ENCODE measurements at places on chromosomes 3 and 15. TPM values are rescaled to one million over a fixed set of nuclear protein-coding genes. Genes with fewer than 3 reads are reported as not detected.

The SLC9C1 gene
- total RNA-seq = 0.13 TPM

The CNTN6 gene
- total RNA-seq = not detected

The TFDP2 gene
- total RNA-seq = 42.7 TPM

The FETUB gene
- total RNA-seq = 0.22 TPM

The SLC35G2 gene
- 0.74 TPM for total RNA-seq

The ZNF502 gene
- total RNA-seq = 3.3 TPM

The SAXO2 gene
- total RNA-seq = 0.93 TPM

The OR5K2 gene
- not detected for total RNA-seq

DNA sequence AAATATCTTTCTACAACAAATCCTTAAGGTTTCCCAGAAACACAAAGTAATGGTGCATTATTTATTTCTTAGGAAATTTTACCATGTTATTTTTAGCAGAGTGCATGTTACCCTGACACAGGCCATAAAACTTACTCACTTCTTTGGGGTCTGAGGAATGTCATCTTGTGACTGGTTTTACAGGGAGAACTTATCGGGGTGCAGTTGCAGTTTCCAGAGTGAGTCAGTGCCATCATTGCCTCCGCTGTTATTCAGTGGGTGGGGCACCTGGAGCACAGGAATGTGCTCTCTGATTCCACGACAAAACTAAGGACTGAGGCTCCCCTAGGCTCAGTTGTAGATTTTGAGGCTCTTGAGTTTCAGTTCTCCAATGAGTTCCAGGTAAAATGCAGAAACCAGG, 11.1 kb upstream of the GREM1 start:
- no peak for DNase-seq

DNA sequence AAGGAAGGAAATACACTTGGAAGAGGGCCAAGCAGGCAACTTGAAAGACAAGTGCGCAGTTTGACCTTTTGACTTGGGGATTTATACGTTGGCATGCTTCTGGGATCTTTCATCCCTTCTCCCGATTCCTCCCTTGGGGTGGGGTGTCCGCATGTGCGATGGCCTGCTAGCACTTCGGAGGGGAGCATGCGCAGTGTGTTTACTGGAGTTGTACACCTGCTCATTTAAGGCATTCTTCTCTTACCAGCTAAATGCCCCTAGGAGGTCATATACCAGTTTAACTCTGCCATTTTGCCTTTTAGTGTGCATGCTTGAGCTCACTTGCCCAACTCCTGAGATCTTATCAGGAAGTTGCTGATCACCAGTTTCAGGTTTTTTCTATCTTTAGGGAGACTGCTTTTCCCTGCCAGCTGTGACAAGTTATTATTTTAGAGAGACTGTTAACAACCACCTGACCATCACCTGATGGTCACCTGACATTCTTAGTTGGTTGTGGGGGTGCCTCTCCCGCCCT, 63.5 kb downstream of the BFSP2 start:
- peak; percentile 43 for DNase-seq

- DNase-seq = no peak
These were observed 75.4 kb upstream of the POLG start for GRCh38 chr15:89410039-89410435.

GRCh38 chr3:20857636-20858035, 671.6 kb upstream of the SGO1 start:
- DNase-seq = no peak

GRCh38 chr15:65110676-65111292, 4.2 kb downstream of the UBAP1L start:
- DNase-seq = no peak

DNA sequence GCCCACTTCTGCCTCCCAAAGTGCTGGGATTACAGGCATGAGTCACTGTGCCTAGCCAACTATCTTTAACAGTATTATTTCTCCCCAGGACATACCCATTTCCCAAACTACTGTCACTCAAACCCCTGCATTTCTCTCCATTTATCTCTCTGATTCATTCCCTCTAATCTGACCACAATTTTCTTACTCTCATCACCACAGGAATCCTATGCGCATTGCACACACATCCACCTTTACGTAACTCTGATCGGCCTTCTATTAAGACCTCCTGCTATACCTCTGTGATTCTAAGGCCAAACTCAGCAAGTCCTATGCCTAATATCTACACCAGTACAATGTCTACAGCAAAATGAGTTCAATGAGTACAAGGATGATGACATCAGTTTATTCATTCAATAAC, 235.0 kb downstream of the ULK4 start:
- no peak for DNase-seq

DNA sequence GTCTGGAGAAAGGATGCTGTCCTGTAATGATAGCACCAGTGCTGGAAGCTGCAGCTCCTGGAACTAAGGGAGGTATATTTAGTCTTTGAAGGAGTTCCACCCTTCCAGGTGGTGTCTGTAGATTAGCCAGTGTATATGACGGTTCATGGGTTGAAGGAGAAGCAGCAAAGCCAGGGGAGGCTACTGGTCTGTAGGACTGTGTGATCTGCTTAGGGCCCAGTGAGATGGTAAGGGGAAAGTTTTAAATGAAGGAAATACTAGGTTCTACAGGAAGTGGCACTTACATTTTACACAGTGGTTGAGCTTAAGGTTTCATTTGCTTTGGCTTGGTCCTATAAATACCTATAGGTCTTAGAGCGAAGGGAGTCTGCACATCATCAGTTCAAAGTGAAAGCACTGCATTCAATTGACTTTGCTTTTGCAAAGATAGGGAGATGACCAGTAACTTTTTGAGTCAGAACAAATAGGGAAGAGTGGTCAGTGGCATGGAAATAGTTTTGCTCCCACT, 5.6 kb downstream of the SLC25A38 start:
- no peak for DNase-seq

DNA sequence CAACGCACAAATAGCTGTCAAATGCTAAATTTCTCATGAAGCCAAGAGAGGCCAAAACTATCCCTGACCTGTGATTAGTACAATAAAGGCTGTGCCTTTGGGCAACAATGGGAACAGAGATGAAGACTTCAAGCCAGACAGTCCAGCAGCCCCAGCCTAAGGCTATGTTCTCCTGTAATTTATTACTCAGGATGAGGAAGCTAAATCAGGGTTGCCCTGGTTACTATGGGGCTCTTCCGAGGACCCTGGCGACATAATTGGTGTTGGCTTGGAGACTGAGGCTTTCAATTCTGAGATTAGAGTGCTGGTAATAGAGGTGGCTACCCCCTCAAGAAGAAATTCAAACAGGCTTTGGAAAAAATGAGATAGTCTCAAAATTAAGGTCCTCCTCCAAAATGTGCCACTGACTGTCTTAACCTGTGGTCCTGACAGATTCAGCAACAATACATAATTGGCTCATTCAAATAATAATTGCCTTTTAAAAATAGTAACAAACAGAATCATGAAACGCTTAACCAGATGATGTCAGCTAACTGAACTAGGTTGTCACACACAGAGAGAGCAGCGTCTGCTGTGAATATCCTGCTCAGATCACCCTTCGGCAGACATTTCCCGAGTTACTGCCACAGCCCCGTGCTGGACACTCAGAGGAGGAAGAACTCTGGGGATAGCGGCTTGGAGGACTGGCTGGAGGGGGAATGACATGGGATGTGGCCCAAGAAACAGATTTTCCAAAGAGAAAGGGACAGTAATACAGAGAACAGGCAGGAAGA, 43.0 kb downstream of the NSMCE3 start:
- DNase-seq = no peak

DNA sequence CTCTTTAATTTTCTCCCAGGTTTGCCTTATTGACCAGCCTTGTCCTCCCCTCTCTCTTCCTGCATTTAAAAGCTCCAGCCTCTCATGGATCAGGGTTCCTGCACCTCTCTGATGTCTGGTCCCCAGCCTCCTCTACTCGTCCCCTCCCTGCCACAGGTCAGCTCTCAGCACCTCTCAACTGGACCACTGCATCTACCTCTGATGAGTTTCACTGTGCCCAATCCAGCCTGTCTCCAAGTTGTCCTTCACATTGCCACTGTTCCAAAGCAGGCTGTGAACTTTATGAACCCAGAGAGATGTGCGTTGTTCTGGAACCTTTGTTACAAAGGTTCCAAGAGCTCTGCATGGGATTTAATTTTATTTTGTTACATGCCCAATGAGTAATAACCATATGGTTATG, 76.6 kb downstream of the SLCO3A1 start:
- DNase-seq = no peak

- no peak for DNase-seq
These were observed 108.6 kb upstream of the MRPS22 start for GRCh38 chr3:139235192-139235591.

GRCh38 chr3:150912501-150912900, 7.3 kb upstream of the MINDY4B start:
- DNase-seq = no peak

- no peak for DNase-seq
These were observed 115.4 kb downstream of the IGF2BP2 start for GRCh38 chr3:185709251-185709955.

GRCh38 chr3:55202326-55202725, 274.5 kb upstream of the LRTM1 start:
- DNase-seq = no peak

DNA sequence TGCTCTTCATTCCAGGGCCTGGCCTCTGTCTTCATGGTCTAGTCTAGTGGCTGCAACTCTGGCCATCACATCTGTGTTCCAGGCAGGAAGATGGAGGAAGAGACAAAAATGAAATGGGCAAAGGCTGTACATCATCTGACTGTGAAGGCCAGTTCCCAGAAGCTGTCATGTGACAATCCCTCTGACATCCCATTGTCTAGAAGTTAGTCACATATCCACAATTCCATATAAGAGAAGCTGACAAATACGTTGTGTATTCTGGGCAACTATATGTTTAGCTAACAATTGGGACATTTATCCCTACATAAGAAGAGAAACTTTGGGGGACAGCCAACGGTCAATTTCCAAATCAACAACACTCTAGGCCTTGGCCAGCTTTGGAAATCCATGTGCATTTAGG, 34.5 kb upstream of the C3orf70 start:
- peak; percentile 12 for DNase-seq

DNA sequence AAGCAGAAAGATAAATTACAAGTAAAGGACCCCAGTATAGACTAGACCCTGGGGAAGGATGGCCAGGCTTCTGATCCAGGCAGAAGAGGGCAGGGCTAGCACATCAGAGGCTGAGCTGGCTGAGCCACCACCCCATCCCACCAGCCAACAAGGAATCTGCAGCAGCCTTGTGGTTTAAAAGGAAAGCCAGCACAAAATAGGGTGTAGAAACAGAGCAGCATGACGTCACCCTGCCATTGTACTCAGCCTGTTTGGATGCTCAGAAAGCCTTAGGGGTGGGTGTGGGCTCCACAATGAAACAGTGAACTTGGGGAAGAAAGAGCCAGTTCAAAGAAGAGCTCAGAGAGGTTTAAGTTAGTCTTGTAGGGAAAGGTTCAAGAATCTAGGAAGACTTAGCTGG, 28.2 kb downstream of the DUOX1 start:
- DNase-seq = no peak

DNA sequence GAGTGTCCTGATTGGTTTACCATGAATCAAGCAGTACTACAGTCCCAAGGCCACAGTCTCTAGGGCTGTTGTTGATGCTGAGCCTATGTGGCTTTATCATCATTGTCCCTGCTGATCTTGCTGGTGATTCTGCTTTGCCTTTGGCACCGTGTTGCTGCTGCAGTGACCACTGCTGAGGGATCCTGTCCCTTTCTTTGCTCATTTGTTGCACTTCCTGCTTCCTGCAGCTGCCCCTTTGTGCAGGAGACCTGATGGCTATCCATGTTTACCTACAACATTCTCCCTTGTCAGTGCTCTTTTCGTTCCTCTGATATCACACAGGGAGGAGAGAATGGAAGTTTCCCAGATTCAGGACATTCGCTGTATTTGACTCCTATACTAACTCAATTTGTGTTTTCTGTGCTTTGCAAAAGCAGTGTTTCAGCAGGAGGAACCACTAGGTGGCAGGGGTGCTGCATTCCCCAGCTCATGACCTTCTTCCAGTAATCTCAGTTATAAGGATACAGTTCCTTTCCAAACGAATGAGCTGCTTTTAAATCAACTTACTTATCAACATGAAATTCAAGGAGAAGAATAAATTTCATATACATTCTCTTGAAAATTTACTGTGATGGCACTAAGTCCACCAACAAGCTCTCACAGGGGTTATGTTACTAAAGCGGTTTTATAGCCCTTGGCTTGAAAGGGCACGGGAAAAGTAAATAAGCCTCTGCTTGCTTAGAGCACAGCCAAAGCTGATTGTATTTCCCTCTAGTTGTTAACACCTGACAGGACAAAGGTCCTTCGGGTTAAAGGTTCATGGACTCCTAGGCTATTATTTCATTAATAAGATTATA, 9.7 kb upstream of the THUMPD3 start:
- peak; percentile 79 for DNase-seq

GRCh38 chr3:150520408-150520807, 25.9 kb downstream of the SERP1 start:
- no peak for DNase-seq

DNA sequence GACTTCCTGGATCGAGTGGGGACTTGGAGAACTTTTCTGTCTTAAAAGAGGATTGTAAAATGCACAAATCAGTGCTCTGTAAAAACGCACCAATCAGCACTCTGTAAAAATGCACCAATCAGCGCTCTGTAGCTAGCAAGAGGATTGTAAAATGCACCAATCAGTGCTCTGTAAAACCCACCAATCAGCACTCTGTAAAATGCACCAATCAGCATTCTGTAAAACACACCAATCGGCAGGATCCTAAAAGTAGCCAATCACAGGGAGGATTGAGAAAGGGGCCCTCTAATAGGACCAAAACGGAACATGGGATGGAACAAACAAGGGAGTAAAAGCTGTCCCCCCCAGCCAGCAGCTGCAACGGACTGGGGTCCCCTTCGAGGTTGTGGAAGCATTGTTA, 587.4 kb upstream of the ALCAM start:
- DNase-seq = no peak

DNA sequence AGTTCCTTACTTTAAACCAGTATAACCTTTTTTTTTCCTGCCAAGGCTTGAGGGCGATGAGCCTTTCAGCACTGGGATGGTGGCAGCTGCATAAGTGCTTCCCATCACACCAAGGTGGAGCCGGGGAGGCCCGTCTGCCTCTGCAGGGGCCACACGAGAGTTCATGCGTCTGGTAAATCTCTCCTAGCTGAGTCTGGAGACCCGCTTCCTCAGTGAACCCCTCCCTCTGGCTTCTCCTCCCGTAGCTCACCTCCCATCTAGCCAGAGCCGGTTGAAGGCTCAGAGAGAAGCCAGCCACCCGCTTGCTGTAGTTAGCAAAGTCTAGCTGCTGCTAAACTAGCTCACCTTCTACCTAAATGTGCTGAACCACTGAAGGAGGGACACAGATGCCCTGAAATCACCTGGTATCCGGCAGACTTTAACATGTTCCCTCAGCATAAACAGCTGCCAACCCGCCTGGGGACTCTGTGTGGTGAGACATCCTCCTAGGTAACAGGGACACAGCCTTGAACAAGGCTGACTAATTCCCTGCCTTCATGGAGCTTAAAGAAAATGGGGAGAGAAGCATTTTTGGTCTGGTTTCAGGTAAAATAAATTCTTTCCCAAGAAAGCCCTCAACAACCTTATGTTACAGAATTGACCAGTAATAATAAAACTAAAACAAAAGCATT, 42.9 kb downstream of the RLBP1 start:
- no peak for DNase-seq

DNA sequence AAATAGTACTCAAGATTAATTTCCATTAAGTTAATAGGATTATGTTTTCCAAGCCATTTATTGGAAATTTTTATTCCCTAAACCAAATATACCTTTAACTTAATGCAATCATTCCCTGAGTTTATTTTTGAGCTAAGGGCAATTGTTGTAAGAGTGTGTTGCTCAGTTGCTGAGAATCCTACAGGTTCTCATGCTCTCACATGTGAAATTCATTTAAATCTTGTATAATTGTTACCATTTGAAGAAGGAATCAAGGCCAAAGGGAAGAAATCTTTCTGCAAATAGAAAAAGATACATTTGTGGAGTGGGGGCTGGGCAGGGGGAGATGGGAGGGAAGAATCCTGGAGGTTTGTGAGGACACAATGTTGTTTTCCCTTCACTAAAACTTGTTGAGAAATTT, 202.7 kb upstream of the STRIT1 start:
- DNase-seq = no peak
